Urinary bladder (tissue), 4 donors: ENCODE measurements at places on chromosomes 7 and 10.
A peak's percentile ranks its signal among the peaks of the same experiment; 100 is the strongest.

GRCh38 chr7:142345811-142346210 is 88.0 kb upstream of the PRSS58 start:
- DNase-seq, result no peak

GRCh38 chr7:117119192-117119924 is 166.1 kb downstream of the ST7 start:
- DNase-seq, result peak; percentile 49

- DNase-seq, result no peak
Measured at GRCh38 chr7:69677054-69677852, 79.0 kb downstream of the AUTS2 start.

DNA sequence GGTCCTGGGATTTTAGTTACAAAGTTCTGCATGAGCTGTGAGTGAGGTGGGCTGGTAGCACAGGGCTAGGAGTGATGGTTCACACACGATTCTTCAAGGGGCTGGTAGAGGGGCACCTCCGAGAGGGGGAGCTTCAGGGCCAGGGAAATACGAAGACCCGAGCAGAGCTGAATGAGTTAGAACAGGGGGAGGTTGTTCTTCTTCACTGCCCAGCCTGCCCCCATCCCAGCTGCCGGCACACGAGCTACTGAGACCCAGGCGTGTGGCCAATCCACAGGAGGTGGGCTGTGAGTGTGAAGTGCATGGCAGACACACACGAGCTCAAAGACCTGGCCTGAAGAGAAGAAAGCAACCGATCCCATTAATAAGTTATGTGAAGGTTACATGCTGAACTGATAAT is 256.2 kb upstream of the ZNF32 start:
- DNase-seq, result no peak

GRCh38 chr10:126288547-126289493 is 99.5 kb downstream of the ADAM12 start:
- no peak for DNase-seq
